ENCODE measurements at places on chromosomes 3 and 15.

DNA sequence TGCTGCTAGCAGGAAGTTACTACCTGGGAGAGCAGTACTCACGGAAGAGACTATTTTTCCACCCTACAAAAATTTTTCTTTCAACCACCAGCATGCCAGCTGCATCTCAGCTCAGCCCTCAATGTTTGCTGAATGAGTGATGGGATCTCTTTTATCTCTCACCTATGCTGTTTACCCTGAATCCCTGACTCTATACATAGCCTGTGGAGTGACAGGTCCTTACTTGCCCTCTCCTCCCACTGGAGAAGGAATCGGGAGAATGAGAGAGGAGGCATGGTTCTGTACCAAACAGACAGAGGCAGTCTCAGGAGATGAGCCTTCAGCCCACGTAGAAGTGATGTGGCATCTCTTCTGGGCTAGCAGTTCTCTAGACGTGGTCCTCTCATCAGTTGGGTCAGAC is 6.7 kb upstream of the DGKG start:
- DNase-seq, result no peak

DNA sequence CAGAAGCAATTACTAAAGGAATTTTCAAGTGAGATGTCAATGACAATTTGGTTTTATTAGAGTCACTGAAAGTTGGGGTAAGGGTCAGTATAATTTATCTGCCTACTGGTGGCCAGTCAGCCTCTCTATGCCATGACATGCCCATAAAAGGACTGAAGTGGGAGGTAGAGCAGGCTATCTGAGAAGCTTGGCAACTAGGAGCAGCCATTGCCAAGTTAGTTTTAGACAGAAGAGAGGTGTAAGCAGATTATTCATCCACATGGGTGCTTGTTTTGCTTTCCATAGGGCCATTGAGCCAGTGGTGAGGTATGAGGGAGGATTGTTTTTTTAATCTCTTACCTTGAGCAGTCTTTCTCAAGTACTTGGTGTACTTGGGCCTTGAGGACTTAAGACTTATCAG is 8.1 kb upstream of the RBP1 start:
- DNase-seq, result no peak

DNA sequence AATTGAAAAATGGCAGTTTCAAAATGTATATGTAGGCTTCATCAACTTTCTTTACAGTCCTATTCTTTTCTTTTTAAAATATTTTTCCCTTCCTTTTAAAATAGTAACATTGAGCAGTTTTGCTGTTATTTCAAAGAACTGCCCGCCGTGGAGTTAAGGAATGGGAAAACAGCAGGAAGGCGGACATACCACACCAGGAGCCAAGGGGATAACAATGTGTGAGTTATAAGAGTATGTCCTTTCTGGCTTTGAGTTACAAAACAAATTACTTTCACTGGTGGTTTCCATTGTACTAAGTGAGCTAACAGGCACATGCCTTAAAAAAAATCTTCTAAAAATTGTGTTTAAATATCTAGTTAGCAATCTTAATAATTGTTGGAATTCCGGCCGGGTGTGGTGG is 37.4 kb upstream of the FBXL22 start:
- no peak for DNase-seq

- DNase-seq, result no peak
Measured at GRCh38 chr3:1214933-1215332, 122.1 kb downstream of the CNTN6 start.

- DNase-seq, result no peak
Measured at GRCh38 chr15:64163659-64164362, 989 bp upstream of the PPIB start.

GRCh38 chr3:11095932-11096265 is 58.4 kb upstream of the HRH1 start:
- DNase-seq, result no peak

DNA sequence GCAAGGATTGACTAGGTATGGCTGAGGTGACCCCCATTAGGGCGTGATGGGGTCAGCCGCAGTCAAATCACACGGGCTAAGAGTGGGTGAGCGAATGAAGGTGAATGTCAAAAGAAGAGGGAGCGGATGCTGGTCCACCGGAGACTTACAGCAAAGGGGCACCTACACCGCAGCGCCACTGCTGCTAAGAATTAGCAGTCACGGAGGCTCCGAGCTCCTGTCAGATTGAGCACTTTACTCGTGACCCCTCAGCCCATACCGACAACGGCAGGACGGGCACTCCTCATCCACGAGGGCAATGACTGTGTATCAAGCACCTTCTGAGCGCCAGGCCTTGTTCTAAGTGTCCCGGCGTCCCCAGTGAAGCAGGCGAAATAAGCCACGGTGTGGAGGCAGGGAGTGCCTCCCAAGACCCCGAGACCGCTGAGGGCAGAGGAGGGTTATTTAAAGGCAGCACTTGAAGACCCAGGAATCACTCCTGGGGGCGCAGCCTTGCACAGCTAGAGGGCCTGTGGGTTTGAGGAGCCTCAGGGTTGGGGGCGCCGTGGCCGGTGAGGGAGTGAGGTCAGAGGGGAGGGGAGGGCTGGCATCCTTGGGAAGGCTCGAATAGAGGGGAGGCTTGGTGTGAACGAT is 61.6 kb upstream of the GATA2 start:
- DNase-seq, result no peak

GRCh38 chr3:114127517-114127916 is 51.3 kb downstream of the DRD3 start:
- no peak for DNase-seq

- no peak for DNase-seq
Measured at GRCh38 chr3:168459226-168459784, 363.6 kb upstream of the GOLIM4 start.

GRCh38 chr3:50582083-50582482 is 12.8 kb downstream of the HEMK1 start:
- no peak for DNase-seq

GRCh38 chr3:10484709-10485108 is 20.7 kb downstream of the ATP2B2 start:
- no peak for DNase-seq

- DNase-seq, result no peak
Measured at GRCh38 chr3:45145223-45145622, 955 bp downstream of the CDCP1 start.

- no peak for DNase-seq
Measured at GRCh38 chr3:133964547-133964946, 65.2 kb downstream of the SLCO2A1 start.

DNA sequence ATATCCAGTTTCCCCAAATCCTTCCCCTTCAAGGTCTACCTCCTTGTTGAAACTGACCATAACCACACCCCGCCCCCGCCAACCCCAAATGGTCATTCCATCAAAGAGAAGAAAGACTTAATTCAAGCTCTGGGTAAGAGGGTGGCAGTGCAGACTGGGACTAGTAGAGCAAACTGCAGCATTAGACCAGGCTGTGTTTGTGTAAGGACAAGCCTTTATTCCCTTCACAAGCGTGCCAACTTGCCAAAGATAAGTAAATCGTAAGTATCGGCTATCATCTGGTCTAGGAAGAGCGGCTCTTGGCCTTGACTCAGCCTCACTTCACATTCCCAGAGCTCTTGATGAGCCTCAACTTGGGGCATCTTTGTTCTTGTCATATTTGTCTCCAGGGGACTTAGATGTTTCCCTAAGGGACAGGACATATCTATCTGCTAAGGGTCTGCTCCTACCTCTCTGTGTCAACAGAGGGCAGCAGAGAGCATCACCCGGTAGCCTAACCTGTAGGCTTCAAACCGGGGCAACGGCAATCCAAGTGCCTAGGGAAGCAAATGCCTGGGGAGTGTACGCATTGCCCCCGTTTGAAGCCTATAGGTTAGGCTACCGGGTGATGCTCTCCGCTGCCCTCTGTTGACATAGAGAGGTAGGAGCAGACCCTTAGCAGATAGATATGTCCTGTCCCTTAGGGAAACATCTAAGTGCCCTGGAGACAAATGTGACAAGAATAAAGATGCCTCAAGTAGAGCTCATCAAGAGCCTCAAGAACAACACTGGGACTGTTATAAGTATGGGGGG is 8.9 kb upstream of the MAP3K13 start:
- peak; percentile 94 for DNase-seq

DNA sequence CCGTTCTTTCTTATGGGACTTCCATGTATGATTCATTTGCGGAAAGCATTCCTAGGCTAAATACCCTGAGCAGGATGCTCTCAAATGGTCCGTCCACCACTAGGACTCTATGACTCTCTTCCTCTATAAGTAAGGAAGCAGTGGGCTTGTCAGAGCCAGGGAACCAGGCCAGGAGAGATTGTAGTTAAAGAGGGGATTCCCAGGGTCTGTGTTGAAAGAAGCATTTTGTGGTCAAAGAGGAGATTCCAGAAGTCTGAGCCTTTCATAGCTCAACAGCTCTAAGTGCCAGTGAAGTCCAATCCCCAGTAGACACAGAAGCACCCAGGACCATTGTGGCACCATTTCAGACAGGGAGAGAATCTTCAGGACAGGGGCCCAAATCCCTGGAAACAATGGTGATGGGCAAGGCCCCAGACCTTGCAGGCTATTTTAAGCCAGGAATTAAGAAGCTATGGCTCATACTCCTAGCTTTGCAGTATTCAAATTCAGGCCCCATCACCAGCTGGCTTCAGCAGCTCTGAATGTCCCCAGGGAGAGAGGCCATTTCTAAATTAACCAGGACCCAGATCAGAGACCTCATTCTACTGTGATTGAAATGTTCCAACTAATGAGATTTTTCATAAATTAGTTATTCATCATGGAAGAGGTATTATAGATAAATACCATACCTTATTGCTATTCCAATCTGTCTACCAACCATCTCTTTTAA is 81.7 kb downstream of the CD47 start:
- DNase-seq, result no peak
